ENCODE measurements at places on chromosomes 1 and 21.

- DNase-seq = no peak
Measured at GRCh38 chr21:42061195-42061985, 9.7 kb upstream of the UMODL1 start.

- no peak for DNase-seq
Measured at GRCh38 chr1:79460773-79461436, 454.4 kb upstream of the ADGRL4 start.

GRCh38 chr1:110203021-110203661, 7.0 kb upstream of the KCNC4 start:
- peak; percentile 58 for DNase-seq

- no peak for DNase-seq
Measured at GRCh38 chr1:172824209-172824608, 165.3 kb downstream of the FASLG start.

GRCh38 chr1:212753749-212754148, 37.8 kb downstream of the NSL1 start:
- no peak for DNase-seq

DNA sequence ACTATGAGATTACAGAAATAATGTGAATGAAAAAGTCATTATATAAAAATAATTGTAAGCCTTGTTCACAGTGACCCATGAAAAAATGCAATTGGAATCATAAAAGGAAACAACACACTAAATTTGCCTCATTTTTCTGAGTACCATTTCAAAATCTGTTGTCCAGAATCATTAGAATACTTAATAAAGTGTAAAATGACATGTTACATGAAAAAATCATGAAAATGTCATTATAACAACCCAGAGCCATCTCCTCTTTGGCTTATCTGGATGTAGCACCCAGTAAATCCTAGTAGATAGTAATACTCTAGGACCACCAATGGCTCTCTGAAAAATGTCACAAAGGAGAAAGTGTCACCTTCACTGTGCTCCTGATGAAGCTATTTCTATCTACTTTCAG, 76.5 kb downstream of the DDAH1 start:
- no peak for DNase-seq
